ENCODE measurements at places on chromosomes 1 and 21.

GRCh38 chr1:39409055-39409816, 82.2 kb upstream of the BMP8A start:
- DNase-seq = no peak

DNA sequence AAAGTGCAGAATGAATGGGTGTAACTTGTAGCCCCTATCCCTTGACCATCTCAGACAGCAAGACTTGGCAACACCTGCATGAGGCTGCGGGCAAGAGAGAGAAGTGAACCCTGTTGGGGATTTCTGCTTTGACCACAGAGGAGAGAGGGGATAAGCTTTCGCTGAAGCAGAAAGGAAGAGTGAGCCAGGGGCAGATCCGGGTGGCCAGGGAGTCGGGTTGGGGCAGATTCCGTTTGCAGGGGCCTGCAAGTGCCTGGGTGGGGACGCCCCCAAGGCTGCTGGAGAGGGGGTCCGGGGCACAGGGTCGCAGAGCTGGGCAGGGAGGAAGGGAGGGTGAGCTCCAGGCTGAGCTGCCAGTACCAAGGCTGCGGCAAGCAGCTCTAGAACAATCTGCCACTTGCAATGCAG, 25.3 kb upstream of the PIK3CD start:
- peak; percentile 28 for DNase-seq

GRCh38 chr1:1268284-1268682, 5.4 kb downstream of the UBE2J2 start:
- no peak for DNase-seq

DNA sequence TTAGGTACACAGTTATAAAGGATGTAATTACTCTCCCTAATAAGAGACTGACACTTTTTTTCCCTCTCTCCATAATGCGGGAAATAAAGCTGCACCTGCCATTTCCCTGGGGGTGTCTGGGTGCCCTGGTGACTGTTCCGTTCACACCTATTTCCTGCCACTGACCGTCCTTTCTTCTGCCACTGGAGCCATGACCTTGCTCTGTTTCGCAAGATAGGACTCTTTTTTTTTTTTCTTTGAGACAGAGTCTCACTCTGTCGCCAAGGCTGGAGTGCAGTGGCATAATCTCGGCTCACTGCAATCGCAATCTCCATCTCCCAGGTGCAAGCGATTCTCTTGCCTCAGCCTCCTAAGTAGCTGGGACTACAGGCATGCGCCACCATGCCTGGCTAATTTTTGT, 66.1 kb upstream of the SERBP1 start:
- DNase-seq = no peak

DNA sequence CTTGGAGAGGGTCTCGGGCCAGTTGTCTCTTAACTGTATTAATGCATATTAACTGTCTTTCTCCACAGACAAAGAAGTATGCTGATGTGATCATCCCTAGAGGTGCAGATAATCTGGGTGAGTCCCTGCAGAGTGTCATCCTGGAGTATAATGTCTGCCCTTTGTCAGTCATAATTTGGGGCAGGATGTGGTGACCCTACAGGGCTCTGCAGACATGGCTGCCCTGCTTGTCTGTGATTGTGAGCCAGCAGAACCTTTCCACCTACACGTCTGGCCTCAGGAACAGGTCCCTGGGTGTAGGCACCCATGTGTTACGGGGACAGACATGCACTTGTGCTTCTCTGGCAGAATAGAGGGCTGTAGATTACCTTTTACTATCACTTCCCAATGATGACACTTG, 78.4 kb downstream of the UCK2 start:
- no peak for DNase-seq
